ENCODE measurements at places on chromosomes 5 and 9. TPM values are rescaled to one million over a fixed set of nuclear protein-coding genes. Genes with fewer than 3 reads are reported as not detected.
A peak's percentile ranks its signal among the peaks of the same experiment; 100 is the strongest.

Gene CRB2
- not detected for total RNA-seq

Gene DNAI1
- not detected for total RNA-seq

Gene NTRK2
- total RNA-seq: not detected

Gene RLN2
- not detected for total RNA-seq

Gene STOML2
- 286 TPM for total RNA-seq

Gene TIMD4
- total RNA-seq: not detected

Gene GPR150
- not detected for total RNA-seq

Gene PCDHGB4
- 10.2 TPM for total RNA-seq

Gene ANGPTL2
- 5.0 TPM for total RNA-seq

Gene GFPT2
- 105 TPM for total RNA-seq

DNA sequence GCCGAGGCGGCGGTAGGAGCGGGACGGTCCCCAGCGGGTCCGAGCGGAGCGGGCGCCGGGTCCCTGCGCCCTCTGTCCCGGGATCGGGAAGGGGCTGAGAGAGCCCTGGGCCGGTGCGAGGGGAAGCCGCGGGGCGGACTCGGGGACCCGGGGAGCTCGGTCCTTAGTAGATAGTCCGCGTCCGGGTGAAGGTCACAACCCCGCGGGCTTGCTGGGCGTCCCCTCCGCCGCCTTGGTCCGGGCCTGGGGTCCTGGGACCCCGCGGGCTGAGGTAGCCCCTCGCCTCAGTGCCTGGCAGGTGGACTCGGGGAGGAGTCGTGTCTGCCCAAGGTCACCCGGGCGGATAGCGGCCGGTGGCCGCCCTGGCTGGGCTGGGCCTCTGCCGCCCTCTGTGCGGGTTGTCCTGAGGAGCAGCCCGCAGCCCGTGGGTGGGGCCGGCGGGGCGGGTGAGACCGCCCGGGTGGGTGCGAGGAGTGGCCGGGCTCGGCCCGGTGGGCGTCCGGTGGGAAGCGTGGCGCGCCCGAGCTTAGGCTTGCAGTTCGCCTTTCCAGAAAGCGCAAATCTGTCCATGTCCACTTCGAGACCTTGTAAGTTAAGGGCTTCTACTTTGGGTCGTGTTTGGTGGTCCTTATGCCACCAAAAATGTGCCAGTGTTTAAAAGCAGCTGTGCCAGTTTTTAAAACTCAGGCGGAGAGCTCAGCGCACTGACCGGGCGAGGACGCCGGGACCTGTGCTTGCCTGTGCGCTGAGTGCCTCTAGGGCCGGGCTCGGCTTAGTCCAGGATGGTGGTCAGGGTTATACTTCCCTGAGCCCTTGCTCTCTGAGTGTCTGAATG, 554 bp downstream of the SDHA start:
- DNase-seq: peak; percentile 34

DNA sequence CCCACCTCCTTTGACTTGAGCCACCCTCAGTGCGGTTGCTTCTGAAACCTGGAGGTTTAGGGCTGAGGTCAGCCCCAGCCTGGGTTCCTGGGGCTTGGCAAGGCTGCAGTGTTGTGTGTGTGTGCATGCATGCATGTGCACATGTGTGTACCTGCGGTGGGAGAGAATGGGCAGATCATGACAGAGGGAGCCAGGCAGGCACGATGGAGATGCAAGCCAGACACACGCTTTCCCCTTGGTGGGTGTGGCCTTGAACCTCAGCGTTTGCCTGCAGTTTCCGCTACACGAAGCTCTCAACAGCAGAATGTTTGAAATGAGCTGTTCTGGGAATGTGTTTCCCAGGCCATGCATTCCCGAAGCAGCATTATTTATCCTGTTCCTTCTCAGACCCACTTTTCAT, 65.9 kb upstream of the RAPGEF1 start:
- no peak for DNase-seq

- no peak for DNase-seq
Measured at GRCh38 chr5:95864456-95864855, 41.9 kb upstream of the GLRX start.

DNA sequence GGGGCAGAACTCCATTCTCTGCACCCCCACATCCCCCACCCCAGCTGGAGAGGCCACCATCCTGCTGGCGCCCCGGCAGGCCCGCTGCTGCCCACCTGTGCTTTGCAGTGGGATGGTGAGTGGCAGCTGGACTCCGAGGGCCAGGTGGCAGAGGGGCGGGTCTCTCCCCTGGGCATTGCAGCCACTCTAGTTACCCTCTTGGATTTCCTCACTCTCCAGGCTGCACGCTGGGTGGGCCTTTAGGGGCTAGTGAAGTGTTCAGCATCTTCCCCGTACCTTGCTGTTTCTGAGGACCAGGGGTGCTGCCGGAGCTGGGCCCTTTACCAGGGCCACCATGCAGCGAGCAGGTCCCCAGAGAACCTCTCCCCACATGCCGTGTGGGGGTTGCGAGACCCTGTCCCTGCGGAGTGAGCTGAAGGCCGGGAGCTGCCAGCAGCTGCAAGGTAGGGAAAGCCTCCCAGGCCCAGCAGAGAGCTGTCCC, 88.4 kb upstream of the SH3PXD2B start:
- DNase-seq: no peak

- DNase-seq: no peak
Measured at GRCh38 chr9:120692901-120693699, 21.2 kb downstream of the MEGF9 start.

- DNase-seq: no peak
Measured at GRCh38 chr5:140023611-140024191, 19.4 kb downstream of the NRG2 start.

DNA sequence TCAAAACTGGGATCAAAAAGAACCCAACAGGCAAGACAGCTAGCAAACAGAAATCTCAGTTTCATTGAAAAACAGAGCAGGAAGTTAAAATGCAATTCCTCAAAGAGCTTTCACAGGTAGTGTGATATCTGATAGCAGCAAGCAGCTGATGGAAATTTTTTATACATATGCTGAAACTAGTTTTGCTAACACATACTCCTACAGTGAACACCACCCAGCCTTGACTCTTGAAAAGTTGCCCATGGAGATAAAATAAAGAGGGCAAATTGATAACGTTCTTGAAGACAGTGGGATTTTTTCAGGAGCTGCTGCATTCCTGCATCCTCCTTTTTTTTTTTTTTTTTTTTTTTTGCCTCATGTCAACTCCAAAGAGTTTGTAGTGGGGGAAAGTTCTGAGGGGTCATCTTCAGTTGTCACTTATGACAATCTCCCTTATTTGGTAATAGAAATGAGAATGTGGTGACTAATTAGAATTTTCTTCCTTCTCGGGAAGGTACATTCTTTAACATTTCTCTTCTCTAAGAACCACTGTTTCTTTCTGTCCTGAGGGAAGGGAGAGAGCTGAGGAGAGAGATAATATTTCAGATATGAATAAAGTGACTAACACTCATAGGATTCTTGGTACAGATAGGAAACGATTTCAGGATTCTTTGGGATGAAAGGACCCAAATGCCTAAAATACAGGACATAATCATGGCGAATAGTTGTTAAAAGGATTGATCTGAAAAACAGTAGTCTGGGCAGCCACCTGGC, 24.6 kb downstream of the SH3RF2 start:
- DNase-seq: no peak

- no peak for DNase-seq
Measured at GRCh38 chr5:131139321-131139720, 25.7 kb downstream of the HINT1 start.

GRCh38 chr9:109460576-109460975, 37.5 kb downstream of the PTPN3 start:
- DNase-seq: no peak

DNA sequence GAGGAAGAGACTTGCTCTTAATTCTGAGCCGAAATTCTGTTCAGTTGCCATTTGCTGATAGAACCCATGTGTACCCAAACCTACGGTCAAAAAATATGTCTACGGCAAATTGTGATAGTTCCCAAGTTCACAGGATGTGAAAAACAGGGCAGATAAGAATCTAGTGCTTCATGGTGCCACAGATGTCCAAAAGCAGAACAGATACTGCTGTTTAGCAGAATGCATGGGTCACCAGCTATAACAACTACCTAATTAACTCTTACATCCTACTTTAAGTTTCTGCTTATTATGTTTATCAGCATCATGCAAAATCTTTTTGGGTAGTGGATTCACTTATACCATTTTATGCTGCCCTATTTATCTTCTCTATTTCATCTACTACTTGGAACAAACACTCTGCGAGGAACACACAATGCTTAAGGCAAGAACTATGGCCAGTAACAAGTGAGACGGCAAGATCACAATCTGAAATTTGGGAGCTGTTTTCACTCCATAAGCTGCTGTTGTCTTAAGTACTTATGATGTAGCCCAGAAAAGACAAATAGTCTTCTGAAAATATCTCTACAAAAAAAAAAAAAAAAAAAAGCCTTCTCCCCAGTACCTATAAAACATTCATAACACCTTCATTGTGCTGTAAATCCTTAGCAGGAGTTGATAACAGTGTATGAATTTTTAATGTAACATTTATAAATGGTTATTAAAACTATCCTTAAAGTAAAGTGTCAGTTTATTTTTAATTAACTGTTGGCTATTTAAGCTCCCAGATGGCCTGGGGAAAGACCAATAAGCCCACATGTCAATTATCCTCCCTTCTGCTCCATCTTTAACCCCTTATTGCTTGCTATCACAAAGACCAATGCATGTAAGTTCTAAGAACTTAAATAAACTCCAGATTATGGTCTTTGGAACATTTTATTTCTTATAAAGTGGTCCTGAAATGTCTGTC, 232.3 kb downstream of the TLR4 start:
- no peak for DNase-seq

GRCh38 chr5:2375291-2375690, 376.2 kb downstream of the IRX2 start:
- DNase-seq: no peak

DNA sequence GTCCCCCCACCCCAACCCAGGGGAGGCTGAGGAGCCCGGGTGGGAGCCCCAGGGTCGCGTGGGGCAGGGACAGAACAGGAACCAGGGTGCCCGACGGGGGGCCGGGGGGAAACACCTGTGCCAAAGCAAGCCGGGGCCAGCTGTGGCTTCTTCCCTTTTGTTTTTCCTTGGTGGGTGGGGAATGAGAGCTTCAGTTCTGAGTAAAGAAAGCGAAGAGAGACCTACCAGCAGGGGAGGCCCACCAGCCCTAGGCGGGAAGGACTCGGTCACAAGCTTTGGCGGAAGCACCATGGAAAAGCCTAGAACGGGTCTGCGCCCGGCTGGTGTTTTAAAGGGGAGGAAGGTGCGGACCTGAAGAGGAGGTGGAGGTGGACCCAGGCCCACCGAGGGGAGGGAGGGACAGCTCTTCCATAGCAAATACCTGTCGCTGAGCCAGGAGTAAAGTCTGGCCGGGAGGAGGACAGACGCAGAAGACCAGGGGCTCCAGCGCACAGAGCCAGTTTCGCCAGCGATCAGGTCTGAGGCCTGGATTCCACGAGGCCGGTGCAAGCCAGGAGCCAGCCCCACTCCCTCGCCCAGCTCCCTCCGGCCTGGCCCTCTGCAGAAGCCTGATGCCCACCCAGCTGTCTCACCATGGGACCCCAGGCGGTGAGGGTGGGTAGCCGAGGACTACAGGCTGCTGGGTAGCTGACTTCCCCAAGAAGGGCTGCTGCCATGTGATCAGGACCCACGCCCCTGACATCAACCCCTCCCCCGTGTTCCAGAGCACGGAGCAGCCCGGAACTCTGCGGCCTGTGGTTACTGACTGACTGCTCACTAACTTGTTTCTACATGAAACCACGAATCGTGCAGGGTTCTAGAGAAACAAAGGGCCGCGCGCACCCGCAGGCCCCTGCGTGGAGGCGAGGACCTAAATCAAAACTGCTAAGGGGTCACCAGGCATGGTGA, 849 bp upstream of the MGAT1 start:
- DNase-seq: no peak

DNA sequence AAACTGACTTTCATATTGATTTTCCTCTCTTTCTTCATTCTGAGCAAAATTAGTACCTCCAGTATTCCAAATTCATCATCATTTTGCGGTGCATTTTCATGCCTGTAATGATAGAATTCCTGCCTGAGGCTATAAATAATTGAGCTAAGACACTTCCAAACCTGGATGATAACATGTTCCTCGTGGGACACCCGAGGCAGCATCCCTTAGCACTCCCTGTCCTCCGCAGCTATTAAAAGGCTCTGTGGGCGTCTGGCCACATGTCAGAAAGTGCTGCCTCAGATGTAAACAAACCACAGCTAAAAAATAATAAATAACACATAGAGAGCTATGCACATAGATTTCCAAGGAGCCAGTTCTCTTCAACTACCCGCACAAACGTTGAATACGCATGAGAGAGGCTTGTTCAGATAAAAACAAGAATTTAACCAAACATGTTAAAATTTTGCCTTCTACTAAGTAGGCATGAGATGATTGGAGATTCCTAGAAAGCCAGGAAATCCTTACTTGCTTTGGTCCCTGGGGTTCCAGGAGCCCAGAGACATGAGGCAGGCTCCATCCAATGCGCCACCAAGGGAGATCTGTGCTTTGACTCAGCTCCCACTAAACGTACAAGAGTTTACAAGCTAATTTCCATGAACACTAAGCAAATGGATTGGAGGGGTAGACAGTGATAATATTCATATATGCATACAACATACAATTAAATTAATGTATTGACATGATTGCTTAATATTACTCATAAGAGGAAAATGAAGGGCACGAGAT, 82.7 kb downstream of the SHC3 start:
- DNase-seq: no peak

DNA sequence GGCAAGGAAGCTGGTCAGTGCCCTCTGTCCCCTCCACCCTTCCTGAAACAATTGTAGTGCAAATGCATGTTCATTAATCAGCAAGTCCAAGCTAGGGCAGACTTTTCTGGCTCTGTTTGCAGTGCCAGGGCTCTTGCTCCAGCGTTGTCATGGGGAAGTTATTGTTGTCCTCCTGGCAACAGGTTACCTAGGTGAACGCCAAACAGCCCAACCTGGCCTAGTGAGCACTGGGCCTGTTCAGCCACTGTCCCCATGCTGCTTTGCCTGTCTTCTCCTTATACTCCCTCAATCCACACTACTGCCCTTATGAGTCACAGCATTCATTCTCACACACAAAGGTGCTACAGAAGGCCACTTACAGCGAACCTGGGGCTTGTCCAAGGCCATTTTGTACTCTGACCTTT, 34.5 kb upstream of the GLIS3 start:
- DNase-seq: peak; percentile 60

DNA sequence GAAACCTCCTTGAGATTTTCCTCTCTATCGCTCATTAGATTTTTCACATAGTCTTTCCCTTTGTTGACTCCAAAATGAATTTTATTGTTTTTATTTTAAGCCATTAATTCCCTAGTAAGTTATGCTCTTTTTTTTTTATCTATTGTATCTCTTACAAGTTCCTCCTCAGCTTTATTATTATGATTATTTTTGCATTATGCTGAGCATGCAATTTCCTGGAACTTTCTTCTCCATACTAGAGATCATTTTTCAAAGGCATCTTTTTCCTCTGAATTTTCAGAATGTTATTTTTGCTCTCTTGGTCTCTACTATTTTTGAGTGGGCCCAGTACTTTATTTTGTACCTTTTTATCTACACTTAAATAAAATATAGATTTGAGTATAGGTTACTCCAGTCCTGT, 376.6 kb upstream of the SEMA6A start:
- DNase-seq: no peak

GRCh38 chr9:137984520-137985257, 107.1 kb downstream of the CACNA1B start:
- no peak for DNase-seq
